Cortex of kidney (tissue), 1 donor: ENCODE measurements at places on chromosomes 3 and 15.

DNA sequence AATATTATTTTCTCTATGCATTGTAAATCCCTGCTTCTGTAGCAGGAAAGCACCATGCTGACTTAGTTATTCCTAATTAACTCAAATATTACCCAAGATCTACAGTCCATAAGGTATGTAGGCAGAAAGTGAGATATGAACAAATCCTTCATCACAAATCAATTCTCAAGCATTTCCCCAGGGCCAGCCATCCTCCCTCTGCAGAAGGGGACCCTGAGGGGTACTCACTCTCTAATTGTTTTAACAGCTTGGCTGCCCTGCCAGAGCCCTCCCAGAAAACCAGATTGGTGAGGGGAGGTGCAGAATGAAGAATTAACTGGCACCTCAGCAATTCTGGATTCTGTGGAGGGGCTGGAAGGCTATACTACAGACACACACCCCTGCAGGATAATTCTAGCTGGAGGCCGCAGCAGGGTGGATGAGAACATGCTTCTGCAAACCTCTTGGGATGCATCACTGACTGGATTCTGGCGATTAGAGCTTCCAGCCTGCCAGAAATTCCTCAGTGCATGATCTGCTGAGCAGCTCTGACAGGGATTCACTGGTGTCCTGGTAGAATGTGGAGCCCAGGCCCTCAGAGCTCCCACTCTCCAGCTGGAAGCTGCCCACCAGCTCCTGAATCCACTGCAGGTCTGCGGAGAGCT is 88.6 kb upstream of the HERC1 start:
- DNase-seq = no peak

DNA sequence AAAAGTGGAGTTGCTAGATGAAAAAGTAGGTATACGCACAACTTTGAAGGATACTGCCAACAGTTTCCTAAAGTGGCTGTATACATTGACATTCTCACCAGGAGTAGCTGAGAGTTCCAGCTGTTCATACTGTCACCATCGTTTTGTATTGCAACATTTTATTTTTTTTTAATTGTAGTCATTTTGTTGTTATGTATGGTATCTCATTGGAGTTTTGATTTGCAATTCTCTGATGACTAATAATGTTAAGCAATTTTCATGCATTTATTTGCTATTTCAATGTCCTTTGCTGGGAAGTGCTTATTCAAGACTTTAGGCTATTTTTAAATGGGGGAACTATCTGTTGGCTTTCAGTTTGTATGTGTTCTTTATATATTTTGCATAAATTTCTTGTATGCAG is 185.1 kb upstream of the TGFBR2 start:
- no peak for DNase-seq

DNA sequence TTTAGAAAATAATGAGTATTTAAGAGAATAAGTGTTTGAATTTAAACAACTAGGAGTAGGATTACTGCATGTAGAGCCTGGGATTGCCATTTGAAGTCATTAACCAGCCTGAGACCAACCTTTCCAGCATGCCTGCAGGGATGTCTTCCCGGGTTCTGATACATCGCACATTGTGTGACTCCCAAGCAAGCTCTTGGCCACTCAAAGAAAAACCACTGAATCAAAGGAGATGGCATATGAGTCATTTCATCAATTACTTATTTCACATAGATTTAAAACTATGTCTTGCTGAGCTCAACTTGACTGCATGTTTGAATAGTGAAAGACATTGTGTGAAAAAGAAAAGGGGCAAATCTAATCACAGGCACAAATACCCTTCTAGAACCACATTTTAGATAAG is 15.0 kb upstream of the THBS1 start:
- DNase-seq = no peak

- DNase-seq = no peak
These were observed 323.3 kb downstream of the CTNNB1 start for GRCh38 chr3:41522612-41523011.

DNA sequence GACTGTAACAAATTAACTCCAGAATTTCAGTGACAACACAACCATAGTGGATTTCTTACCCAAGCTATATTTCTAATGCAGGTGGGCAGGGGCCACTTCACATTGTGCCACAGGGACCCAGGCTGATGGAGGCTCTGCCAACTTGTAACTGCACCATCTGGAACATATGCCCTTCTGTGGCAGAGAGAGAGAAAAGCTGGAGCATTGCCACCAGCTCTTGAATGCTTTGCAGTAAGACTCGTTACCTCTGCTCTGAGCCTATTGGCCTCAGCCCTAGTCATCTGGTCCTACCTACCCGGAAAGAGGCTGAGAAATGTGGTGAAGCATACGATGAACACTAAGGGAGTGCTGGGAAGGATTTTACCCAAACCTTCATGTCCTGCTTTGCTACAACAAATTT is 587.1 kb downstream of the ZNF385D start:
- DNase-seq = no peak

- DNase-seq = no peak
These were observed 29.6 kb downstream of the FAN1 start for GRCh38 chr15:30933293-30933692.

DNA sequence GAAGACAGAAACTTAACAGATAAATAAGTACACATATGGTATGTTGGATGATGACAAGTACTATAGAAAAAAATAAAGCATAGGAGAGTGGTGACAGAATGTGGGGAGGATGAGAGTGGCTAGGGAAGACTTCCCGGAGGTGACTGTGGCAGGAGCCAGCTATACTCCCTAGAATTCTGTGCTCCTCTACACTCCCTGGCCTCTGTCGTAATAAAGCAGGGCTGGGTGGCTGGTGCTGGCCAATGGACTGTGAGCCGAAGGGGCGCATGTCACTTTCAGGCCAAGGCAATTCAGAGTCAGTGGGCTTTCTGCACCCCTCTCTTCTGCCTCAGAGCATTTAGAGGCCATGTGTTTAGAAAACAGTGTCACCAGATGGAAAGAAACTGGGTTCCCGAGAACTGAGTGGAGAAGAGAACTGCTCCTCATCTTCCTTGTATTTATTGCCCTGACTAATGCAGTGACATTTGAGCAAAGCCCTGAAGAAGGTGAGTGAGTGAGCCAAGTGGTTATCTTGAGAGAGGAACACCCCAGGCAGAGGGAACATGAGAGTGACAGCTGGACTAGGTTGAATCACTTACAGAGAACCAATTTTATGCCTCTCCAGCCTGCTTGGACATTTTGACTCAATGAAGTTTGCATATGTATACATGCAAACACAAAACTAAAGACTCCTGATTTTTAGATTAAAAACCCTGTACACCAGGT is 5.2 kb upstream of the VPS8 start:
- DNase-seq = no peak

DNA sequence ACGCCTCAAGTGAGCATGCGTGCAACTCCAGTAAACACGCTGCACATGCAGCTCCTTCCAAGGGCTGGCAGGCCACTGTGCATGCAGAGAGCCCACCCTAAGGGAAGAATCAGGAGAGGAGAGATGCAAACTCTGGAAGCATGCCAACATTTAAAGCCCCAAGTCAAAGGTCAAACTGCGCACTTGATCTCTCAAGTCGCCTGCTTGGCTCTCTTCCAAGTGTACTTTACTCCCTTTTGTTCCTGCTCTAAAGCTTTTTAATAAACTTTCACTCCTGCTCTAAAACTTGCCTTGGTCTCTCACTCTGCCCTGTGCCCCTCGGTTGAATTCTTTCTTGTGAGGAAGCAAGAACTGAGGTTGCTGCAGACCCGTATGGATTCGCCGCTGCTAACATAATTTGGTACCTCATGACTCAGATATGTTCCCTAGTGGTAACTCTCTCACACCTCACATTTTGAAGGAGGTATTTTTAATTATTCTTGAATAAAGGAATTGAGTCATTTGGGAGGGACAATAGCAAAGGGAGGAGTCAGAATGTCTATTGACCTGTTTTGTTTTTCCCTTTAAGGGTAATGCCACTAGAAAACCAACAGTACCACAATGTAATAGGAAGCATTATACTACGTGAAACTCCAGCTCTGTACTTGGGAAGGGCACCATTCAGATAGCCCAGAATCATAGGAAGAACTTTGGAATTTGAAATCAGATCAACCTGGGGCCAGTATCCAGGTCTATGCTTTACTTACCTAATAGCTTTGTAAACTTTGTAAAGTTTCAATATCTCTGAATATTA is 19.6 kb upstream of the DGKG start:
- no peak for DNase-seq

- DNase-seq = no peak
These were observed 55.0 kb downstream of the VGLL4 start for GRCh38 chr3:11588755-11589154.

- no peak for DNase-seq
These were observed 13.8 kb upstream of the NR1I2 start for GRCh38 chr3:119767936-119768601.

DNA sequence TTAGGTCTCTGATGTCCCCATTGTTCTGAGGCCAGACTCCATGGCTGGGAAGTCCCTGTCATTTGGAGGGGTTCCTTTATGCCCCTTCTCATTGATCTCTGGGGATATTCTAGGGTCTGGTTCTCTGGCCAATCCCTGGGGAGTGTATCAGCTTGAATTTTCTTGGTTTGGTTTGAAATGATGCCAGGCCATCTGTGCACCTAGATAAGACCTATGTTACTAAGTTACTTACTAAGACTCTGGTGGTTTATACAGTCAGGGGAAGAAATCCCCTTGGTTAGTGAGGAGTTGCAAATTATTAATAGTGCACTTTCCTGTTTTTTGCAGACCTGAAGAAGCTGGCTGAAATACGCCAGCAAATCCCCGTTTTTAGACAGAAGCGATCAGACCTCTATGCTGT is 20.3 kb downstream of the NIT2 start:
- no peak for DNase-seq
